ENCODE measurements at places on chromosomes 4 and X.

- DNase-seq = no peak
Measured at GRCh38 chr4:116374815-116375214, 710.6 kb downstream of the TRAM1L1 start.

GRCh38 chr4:79047316-79047715, 108.1 kb upstream of the PAQR3 start:
- no peak for DNase-seq

- DNase-seq = no peak
Measured at GRCh38 chr4:7971881-7972500, 32.3 kb upstream of the AFAP1 start.

- DNase-seq = no peak
Measured at GRCh38 chrX:134547047-134547679, 87.2 kb downstream of the HPRT1 start.

DNA sequence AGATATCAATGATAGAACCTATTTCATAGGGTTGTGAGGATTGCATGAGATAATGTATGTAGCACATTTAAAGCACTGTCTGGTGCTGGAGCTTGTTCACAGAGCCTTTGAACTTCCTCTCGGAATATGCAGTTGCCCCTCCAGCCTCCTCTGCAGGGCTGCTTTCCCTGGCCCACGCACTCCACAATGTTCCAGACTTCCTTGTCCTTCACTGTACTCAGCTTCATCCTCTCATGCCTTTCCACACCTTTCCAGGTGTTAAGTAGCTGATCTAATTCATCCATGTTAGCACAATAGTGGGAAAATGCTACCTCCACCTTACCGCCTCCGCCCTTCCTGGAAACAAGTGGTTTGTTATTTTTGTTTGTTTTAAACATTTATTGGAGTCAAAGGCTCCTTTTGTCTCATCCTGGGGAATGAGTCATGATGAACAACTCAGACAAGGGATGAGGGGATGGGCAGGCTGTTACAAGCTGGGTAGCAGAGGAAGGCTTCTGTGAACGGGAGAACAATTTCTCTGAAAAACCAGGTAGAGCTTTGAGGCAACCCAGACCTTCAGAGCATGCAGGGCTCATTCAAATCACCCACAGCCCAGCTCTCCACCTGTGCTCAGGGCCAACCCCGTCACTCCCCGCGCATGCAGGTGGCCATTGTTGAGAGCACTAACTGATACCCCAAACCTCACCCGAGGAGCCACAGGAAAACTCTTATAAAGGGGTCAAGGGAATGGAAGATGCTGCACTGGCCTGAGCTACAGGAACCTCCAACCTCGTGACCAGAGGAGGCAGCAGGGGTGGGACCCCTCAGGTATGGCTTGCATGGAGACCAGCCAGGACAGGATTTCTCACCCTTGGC, 84.9 kb upstream of the TBL1X start:
- DNase-seq = peak; percentile 25

GRCh38 chr4:20447103-20447502, 195.4 kb downstream of the SLIT2 start:
- no peak for DNase-seq

- DNase-seq = no peak
Measured at GRCh38 chrX:15507005-15507404, 6.4 kb downstream of the BMX start.

GRCh38 chrX:74246524-74246923, 57.5 kb upstream of the ZCCHC13 start:
- DNase-seq = no peak

- DNase-seq = no peak
Measured at GRCh38 chr4:4542774-4543485, 1.1 kb upstream of the STX18 start.

DNA sequence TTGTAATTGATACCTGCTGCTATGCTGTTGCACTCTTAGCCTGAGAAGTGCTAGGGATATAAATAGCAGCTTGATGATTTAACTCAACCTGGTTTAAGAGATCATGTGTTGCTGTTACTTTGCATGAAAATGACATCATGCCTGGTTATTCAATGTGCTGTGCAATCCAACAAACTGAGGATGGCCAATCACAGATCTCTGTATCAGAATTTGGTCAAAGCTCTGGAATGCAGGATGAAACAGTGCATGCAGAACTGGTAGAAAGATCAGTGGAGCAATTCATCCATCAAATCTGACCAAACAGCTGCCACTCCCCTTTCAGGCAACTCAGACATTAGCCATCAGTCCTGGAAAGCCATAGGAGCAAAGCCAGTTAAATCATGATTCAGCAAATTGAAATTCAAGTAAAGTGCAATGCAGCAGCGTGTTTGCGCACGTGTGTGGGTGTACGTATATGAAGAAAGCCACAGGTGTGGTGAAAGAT, 160.3 kb upstream of the RASGEF1B start:
- DNase-seq = no peak

DNA sequence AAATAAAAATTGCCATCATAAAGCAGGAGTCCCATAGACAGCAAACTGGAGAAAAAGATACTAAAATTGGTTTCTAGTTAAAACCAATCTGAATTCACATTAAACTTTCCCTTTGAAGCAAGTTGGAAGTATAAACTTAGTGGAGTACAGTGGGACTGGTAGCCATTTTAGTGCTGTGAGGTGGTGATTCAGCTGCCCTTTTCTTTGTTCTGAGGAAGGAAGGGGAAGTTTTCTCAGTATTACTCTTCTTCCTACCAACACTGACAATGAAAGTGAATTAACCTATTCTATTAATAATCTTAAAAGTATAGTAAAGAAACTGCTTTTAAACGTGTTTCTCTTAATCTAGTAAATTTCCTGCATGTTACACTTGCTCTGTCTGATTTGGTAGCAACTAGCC, 36.7 kb downstream of the SLC9A6 start:
- no peak for DNase-seq

GRCh38 chrX:155968326-155968661, 29.2 kb upstream of the IL9R start:
- DNase-seq = no peak

GRCh38 chr4:30916337-30917274, 196.4 kb downstream of the PCDH7 start:
- DNase-seq = no peak

DNA sequence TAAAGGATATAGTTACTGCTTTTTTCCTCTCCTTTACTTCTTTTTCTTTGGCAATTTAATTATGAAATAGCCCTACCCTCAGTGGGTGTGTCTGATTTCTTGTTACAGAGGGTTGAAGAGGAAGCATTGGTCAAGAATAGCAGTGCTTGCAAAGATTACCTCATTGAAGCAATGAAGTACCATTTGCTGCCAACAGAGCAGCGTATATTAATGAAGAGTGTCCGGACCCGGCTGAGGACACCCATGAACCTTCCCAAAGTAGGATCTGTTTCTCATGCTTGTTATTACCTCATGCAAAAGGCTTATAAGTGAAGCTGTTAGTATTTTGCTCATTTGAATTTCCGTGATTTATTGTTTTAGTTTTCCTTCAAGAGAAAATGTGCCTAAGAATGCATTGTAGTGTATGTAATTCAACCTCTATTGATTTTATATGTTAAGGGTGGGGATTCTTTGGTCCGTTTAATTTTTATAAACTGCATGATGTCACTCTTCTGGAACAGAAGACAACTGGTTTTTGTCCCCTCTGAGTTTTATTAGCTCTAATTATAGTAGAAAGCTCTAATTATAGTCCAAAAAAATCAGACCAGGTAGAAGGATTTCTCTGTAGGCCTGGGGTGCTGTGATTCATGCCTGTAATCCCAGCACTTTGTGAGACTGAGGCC, 27.9 kb upstream of the MSMO1 start:
- no peak for DNase-seq

- no peak for DNase-seq
Measured at GRCh38 chr4:84263415-84263814, 235.7 kb downstream of the NKX6-1 start.

- no peak for DNase-seq
Measured at GRCh38 chr4:104424989-104425388, 69.7 kb downstream of the CXXC4 start.

GRCh38 chr4:1506956-1507721, 100.9 kb upstream of the NKX1-1 start:
- no peak for DNase-seq

DNA sequence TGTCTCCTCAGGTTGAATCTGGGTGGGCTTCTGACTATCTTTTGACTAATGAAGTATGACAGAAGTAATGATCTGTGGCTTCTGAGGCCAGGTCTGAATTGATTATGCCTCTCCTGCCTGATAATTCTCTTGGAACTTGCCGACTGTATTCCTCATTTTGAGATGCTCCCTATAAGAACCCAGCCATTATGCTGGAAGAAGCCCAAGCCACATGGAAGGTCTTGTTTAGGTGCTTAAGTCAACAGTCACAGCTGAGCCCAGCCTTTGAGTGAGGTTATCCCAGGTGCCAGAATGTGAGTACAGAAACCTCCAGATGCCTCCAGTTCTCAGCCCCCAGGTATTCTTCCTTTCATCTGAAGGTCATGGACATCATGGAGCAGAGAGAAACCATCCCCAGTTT, 456.6 kb downstream of the IL15 start:
- DNase-seq = no peak

DNA sequence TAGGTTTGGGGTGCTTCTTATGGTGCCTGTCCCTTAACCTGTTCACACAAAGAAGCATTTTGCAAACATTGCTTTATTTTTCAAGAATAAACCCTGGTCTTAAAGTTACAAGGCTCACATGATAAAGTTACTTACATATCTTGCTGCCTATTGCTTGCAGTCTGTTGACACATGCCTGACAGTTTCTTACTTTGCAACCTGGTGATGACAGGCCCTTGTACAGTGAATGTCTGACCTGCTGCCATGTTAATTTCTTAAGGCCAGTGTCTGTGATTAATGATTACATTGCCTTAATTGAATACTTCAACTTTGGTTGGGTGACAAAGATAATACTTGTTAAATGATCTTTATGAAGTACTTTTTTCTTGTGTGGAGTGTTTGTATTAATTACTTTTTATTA, 49.9 kb downstream of the FIP1L1 start:
- DNase-seq = no peak

- DNase-seq = no peak
Measured at GRCh38 chrX:69182818-69183380, 17.6 kb upstream of the PJA1 start.

GRCh38 chr4:162865102-162865501, 301.6 kb downstream of the NAF1 start:
- DNase-seq = no peak

DNA sequence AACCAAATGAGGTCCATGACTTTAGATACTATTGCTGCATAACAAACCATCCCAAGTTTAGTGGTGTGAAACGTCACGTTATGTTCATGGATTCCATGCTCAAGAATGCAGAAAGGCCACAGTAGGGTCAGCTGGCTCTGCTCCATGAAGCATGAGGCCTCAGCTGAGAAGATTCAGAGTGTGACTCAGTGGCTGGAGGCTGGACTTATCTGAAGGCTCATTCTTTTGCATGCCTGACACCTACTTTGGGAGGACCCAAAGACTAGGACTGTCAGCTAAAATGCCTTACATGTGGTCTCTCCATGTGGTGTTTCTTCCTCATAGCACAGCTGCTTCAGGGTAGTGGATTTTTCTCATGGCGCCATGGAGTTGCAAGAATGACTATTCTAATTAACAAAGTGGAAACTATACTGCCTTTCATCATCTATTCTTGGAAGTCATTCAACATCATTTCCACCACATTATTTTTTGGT, 11.5 kb upstream of the CCDC149 start:
- peak; percentile 69 for DNase-seq

DNA sequence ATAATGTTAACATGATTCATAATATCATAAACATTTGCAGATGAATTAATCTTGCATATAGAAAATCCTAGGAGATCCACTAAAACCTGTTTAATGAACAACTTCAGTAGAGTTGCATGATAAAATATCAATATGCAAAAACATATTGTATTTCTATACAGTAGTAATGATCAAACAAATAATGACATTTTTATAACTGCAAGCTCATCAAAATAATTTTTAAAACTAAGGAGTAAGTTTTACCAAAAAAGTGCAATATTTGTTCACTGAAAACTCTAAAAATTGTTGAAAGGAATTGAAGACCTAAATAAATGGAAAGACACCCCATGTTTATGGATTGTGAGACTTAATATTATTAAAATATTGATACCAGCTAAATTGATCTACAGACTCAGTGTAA, 15.9 kb upstream of the GPRASP2 start:
- no peak for DNase-seq

DNA sequence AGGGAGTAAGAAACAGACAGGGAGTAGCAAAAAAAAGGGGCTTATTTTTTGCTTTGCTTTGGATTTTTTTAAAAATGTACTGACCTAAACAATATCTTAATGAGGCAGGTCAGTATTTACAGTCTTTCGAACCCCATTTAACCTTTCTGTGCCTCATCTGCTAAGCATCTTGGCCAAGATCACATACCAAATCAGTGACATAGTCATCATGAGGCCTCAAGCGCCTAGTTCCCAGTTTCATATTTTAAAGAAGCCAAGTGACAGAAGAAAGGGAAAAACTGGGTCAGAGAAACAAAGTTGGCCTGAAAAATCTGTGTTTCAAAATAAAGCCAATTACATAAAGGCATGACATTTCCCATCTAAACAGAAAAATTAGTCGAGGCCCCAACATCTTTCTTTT, 94.6 kb upstream of the WDR44 start:
- no peak for DNase-seq

DNA sequence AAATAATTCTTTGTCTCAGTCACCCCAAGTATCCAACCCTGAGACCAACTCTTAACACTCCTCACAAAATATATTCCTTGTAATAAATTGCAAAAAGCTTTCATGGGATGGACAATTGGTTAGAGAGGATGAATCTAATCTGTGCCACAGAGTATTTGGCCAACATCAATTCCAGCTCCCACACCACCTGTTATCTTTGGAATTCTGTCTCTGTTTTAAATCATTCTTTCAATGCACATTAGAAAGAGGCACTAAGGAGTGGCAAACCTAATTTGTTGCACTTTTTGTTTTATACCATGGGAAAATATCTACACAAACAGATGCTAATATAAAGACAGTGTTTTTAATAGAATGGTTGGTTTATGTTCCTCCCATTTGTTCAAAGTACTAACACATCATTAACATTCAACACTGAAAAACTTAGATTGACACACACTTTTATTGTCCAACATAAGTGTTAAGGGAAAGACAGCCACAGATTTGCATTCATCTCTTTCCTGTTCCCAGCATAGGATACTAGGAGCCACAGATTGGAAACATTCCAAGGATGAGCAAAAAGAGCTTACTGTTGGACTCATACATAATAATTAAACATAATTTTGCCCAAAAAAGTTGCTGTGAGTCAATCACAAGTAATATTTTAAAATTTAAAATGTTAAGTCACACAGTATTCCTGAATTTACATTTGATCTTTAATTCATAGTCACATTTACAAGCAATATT, 116.4 kb downstream of the PPA2 start:
- DNase-seq = no peak

- no peak for DNase-seq
Measured at GRCh38 chr4:31929676-31930345, 1209.6 kb downstream of the PCDH7 start.
